ENCODE measurements at places on chromosomes 5 and 9. TPM values are rescaled to one million over a fixed set of nuclear protein-coding genes. Genes with fewer than 3 reads are reported as not detected.

The SEMA6A gene
- total RNA-seq: 335 TPM

The TAF1L gene
- not detected for total RNA-seq

The PTGER4 gene
- total RNA-seq: 0.37 TPM

The ADAMTS12 gene
- 6.2 TPM for total RNA-seq

The GAPT gene
- total RNA-seq: not detected

The PLK2 gene
- 26.2 TPM for total RNA-seq

DNA sequence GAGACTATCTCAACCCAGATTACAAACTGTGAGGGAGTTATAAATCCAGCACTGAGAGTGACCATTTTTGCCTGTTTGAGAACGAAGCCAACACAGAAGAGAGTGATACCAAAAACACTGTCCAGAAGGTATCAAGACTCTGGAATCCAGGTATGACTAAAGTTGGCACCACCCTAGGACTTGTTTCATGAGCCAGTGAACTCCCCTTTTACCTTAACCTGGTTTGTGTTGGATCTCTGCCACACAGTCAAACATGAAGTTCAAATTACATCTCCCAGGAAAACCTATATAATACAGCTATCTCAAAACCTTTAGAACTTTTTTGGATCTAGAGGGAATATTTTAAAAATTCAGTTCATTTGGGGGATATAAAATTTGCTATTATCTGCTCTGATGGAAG lies 11.4 kb downstream of the ZBTB5 start:
- DNase-seq: no peak

DNA sequence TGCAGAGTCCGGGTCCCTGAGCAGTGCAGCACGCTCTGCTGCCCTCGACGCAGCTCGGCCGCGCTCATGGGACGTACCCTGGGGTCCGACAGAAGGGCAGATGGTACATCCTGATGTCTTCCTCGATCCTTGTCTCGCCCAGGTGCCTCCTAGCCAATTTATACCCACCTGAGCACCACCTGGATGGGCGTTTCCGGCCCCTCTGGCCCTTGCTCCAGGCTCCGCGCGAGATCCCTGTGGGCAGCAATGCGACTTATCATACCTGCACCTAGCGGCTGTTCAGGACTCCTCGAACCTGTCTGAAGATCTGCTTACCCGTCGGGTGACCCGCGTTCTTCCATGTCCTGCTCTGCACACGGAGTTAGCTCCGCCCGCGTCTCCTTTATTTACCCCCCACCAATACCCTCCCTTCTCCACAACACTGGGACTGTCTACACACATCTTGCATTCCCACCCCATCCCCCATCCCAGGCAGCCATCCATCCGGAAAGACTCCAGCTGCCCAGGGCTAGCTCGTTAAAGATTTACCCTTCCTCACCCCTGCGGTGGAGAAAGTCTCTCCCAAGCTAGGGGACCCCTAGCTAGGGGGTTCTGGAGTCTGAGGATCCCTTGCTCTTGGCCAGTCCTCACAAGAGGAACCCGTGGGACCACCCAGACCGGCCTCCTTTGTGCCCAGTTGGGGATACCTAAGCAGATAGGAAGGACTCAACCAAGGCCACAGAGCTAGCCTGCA lies at the start of gene KIF12:
KIF12 (minus strand) TSS at position 357 of the 733 bp plus-strand sequence; CDS start at position 341, 16 bp downstream.
- no peak for DNase-seq

GRCh38 chr9:135347461-135347860 lies 132.1 kb upstream of the PPP1R26 start:
- DNase-seq: no peak

DNA sequence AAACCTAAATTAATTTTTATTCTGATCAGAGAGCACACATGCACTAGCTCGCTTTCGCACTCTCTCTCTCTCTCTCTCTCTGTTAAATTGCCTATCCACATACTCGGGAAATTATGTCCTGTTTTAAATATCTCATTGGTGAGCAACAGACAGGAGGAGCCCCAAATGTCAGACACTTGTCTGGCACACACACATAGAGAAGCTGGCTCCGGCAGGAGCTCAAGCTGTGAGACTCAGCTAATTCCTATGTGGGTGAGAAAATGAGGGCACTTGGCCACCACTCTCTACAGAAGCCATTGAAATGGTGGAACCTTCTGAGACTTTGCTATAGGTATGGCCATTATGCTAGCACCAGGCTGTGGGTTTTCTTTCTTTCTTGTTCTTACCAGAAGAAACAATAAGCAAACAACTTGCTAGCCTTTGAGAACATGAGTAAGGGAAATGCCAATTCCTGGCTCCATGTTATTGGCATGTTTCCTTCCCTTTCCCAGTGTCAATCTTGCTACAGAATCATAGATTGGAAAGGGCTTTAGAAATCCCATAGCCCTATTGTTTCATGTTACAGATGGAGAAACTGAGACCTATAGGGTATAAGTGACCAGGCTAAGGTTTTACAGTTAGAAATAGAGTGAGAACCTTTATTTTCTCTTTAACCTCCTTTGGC lies 9.0 kb downstream of the RFX3 start:
- DNase-seq: no peak

- DNase-seq: no peak
Observed at GRCh38 chr9:38335686-38336085, 56.8 kb upstream of the ALDH1B1 start.

- no peak for DNase-seq
Observed at GRCh38 chr5:154758493-154758892, 3.3 kb downstream of the LARP1 start.

- DNase-seq: peak; percentile 62
Observed at GRCh38 chr9:136602193-136602885, 56.5 kb upstream of the NOTCH1 start.

All from H9 (cell line).